ENCODE measurements at places on chromosomes 13 and 19. TPM values are rescaled to one million over a fixed set of nuclear protein-coding genes. Genes with fewer than 3 reads are reported as not detected.

Gene FAM124A
- not detected for total RNA-seq

Gene PGLYRP1
- total RNA-seq, result not detected

Gene CSNK1G2
- 60.1 TPM for total RNA-seq

Gene MIA
- total RNA-seq, result 0.34 TPM

Data from nasal cavity respiratory epithelium epithelial cell of viscerocranial mucosa (primary cell).